GM19239 (cell line): ENCODE measurements at places on chromosomes 11 and 22.

DNA sequence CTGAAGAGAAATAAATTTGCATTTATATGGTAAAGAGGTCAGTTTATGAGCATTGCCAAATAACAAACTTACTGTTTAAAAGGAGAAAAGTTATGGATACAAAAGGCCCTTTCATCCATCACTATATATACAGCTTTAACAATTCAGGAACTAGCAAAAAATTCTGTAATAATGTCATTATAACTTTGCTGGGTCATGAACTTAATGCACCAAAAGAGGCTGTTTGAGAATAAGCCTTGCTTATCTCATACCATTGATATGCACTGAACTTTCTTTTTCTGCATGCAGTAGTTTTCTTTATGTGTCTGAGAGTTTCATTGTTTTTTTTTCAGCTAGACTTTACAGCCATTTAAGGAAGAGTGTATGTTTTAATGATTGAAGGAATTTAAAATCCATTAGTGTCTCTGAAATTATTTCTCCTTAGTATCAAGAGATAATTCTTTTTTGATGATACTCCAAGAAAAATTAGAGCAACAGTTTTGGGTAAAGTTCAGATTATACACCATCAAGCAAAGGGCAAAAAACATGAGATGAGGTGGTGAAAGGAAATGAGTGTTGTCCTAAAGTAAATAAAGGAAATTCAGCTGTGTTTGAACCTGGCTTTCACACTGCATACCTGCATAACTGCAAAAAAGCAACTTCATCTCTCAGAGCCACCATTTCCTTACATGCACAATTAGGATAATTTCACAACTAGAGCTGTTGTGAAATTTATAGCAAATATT is 188.2 kb upstream of the ANO3 start:
- DNase-seq, result no peak

DNA sequence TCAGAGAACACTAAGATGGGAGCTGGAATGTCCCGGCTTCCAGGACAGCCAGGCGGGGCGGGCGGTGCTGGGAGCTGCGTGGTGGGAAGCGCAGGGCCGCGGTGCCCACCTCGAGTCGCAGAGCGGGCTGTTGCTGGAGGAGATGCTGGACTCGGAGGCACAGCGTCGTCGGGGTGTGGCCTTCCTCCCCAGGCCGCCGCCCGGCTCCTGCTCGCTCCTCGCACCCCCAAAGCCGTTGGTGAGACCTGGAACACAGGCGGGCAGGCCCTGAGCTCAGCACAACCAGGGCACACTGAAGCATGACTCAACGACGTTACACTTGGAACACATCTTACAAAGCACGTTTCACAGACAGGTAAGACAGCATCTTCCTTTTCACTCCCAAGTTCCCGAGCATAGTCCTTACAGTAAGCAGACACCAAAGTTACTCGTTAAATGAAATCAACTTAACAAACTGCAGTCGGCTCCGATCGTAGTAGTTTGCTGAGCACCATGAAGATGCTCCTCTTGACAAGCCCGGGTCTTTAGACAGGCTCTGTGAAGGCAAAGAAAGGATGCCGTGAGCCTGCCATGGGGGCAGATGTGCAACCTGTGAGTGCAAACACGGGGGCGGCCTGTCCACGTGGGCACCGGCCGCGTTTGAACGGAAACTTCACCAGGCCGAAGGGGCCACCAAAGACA is 50.0 kb downstream of the BRD1 start:
- DNase-seq, result no peak

DNA sequence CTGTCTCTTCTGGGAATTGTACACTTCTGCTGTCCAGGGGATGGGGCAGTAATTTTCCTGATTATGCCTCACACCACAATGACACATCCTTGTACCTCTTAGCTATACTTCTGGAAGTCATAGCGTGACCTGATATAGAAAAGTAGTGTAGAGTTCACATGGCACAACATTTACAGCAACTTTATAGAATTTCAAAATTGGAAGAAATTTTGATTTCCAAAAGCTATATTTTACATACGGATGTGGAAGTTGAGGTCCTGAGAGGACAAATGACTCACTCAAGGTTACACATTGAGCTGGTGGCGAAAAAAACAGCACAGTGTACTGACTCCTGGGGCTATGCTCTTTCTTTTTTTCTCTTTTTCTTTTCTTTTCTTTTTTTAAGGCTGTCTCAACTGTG is 6.3 kb upstream of the CYP2R1 start:
- no peak for DNase-seq

- no peak for DNase-seq
Observed at GRCh38 chr11:93704237-93704636, 37.1 kb downstream of the TAF1D start.

GRCh38 chr22:31193092-31193491 is 19.0 kb upstream of the LIMK2 start:
- no peak for DNase-seq

- DNase-seq, result no peak
Observed at GRCh38 chr11:129048911-129049310, 106.2 kb upstream of the TP53AIP1 start.

- DNase-seq, result no peak
Observed at GRCh38 chr11:36280531-36280930, 8.7 kb downstream of the COMMD9 start.

DNA sequence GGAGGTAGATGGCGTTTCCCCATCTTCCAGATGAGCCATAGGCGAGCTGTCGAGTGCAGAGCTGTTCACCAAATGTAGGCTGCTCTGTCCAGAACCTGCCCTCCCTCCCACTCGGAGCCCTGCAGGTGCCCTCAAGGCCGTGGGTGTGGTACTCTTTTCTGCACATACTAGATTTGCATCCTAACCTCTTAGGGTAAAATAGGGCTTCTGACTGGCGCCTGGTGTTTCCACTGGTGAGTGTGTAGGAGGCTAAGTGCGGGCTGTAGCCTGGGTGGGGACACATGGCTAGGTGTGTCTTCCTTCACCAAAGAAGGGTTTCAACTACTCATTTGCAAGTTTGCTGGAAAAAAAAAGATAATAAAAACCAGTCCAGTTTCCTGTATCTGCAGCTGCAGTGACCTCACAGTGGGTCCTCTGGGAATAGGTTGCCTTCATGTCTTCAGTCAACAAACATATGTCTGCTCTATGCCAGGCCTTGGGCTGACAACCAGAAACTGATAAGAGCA is 8.5 kb downstream of the BIK start:
- DNase-seq, result peak; percentile 59

DNA sequence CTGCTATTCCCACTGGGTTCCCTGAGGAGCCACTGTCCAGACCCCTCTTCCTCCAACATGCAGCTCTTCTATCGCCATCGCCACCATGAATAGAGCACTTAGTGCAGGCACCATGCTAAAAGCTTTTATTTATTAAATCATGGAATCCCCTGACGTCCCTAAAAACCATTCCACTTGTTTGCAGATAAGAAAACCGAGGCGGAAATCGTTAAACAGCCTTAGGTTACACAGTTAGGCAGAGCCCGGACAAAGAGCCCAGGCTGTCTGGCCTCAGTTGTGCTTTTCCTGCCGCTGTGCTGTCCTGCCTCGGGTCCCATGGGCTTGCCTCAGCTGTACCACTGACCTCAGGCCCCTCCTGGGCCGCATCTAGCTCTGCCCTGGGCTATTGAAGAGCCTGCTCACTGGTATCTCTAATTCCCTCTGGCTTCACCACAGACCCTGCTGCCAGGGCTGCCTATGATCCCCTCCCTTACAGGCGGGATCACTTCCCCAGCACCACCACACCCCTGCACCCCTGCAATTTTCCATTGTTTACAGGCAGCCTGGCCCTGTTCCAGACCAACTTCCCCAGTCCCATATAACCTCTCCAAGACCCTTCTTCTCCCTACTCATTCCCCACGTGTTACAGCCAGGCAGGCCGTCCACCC is 13.0 kb upstream of the TUB start:
- no peak for DNase-seq

DNA sequence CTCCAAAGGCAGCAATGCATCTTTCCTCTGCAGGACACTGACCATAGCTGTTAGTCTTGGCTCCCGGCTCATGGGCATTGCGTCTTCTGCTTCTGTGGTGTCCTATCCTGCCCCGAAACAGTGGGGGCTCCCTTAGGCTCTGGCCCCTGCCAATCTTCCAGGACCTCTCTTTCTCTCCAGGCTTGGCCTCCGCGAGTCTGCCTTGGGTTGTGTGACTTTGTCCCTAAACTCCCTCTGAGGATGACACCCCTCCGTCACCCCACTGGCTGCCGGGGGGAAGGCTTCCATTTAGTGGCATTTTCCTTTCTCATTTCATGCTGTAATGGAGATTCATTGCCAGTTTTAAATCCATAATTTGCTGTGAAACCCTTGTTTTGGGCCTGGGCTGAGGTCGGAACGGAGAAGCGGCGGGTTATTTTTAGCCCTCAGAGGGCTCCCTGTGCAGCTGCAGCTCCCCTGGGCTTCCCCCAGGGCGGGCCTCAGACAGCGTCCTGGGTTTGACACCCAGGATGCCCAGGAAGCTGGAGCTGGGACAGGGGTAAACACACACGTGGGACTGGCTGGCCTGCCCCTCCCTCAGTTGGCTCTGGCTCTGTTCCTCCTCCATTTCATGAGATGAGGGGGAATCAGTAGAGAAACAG is 156.1 kb downstream of the ST3GAL4 start:
- no peak for DNase-seq

DNA sequence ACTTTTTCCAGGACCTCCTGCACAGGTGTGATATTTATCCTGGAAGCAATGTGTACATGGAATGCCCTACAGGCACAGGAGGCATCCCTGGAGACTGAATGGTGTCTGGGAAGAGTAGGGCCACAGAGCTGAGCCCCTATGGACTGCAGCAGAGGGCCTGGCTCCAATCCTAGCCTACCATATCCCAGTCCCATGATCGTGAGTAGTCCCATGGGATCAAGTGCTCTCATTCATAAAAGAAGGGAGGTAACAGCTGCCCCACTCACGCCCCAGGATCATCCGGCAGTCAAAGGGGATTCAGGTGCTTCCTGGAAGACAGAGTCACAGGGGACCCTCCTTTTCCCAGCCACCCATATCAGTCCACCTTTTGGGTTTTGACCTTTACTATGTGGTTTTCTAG is 24.0 kb downstream of the ANKK1 start:
- no peak for DNase-seq

DNA sequence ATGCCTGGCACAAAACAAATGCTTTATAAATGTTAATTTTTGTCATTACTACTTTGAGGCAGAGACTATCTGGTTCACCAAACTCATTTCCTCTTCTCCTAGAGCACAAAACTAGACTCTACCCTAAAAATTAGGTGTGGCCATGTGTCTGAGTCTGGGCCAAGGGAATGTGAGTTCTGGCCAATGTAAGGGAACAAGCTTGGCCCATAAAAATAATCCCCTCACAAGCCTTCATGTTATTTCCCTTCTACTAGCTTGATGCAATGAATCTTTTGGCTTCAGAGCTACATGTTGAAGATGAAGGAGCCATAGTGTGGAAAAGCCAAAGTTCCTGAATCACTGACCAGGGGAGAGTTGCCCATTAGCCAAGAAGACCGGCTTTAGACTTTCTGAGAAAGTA is 406.5 kb upstream of the CCDC90B start:
- DNase-seq, result no peak

- no peak for DNase-seq
Observed at GRCh38 chr11:116439361-116439677, 333.5 kb downstream of the BUD13 start.

DNA sequence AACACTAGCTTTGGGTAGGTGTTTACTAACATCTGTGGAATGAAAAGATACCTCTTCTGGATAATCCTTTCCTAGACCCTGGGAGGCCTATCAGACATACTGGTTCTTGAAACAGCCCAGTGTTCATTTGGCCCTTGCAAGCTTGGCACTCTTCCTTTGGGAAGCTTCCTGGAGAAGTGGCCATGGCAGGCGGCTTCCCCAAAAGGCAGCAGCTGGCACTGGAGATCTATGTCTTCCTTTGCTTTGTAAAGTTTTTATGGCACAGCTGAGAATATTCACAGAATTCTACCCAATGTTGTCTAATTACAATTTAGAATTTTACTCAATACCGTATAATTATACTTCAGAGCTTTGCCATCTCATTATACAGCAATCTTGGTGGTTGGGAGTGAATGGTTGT is 199.2 kb upstream of the C11orf87 start:
- no peak for DNase-seq
